Fibroblast of mammary gland (primary cell): ENCODE measurements at places on chromosomes 12 and 14.

DNA sequence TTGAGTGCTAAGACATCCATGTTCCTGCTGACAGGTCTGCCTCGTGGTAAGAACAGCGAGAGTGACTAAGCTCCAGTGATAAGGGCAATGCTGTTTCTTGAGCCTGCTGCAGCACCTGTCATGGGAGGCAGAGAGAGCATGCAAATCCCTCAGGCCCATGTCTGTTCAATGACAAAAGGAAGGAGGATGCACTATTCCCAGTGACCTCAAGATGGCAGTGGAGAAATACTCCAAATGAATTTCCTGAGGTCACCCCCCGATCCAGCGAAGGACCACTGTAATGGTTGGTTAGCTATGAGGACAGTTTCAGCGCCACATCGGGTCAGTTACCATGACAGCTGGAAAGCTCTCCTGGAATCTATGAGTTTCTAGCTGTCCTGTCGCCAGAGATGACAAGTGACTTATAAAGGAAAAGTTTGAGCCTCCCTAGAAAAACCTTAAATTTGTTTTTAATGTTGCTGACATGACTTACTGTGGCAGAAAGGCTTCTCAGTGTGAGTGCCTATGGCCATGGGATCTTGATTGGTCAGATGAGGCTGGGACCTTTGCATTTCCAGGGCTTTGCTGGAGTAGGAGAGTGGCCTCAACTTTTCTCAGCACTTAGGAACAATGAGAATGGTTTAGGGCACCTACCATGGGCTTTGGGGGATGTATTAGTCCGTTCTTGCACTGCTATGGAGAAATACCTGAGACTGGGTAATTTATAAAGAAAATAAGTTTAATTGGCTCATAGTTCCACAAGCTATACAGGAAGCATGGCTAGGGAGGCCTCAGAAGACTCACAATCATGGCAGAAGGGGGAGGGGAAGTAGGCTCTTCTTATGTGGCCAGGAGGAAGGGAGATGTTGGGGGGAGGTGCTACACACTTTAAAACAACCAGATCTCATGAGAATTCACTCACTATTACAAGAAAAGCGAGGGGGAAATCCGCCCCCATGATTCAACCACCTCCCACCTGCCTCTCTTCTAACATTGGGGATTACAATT, 88.0 kb upstream of the TMEM260 start:
- peak; percentile 56 for DNase-seq

- peak; percentile 86 for DNase-seq
Observed at GRCh38 chr14:68816183-68816942, 23.5 kb upstream of the ZFP36L1 start.

DNA sequence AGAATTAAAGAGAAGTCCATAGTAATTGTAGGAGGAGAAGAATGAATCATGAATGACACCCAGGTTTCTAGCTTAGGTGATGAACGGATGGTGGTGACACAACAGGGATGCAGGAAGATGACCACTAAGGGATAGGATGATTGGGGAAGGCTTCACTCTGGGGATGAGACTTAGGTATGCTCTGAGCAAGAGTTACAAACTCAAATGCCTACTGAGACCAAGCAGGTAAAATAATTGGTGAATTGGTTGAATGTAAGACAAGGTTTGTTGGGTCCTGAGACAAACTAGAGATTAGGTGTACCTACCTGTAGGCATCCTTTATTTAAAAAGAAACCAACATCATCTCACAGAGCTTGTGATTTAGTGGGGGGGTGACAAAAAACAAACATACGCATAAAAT, 116.3 kb downstream of the CFAP54 start:
- DNase-seq = no peak

DNA sequence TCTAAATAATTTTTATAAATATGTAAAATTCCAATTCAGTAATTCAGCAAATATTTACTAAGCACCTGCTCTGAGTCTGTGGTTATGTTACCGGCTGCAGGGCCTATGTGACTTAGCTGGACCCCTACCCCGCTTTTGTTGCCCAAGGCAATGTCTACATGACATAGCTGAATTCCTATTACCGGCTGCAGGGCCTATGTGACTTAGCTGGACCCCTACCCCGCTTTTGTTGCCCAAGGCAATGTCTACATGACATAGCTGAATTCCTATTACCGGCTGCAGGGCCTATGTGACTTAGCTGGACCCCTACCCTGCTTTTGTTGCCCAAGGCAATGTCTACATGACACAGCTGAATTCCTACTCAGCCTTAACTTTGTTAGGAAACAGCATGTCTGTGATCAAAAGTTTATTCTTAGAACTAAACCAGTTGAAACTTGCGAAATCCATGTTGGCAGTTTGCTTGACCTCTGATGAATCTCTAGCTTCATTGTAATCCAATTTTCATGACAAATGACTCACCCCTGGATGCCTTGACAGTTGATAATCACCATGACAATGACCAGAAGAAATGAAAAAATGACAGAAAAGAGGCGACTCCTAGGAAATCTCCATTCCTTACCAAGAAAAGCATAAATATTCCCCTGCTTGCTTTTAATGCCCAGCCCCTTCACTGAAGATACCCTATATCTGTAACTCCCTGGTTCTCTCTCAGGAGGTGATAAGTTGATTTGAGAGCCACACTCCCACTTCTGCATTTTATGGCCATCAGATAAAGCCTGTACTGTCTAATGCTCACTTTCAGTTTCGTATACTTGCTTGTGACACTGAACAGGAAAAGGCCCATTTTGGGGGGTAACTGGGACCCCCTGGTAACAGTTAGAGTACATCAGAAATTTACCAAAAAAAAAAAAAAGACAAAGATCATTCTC, 148.4 kb upstream of the SYT10 start:
- peak; percentile 64 for DNase-seq

GRCh38 chr14:23626946-23627345, 9.2 kb upstream of the DHRS2 start:
- no peak for DNase-seq

DNA sequence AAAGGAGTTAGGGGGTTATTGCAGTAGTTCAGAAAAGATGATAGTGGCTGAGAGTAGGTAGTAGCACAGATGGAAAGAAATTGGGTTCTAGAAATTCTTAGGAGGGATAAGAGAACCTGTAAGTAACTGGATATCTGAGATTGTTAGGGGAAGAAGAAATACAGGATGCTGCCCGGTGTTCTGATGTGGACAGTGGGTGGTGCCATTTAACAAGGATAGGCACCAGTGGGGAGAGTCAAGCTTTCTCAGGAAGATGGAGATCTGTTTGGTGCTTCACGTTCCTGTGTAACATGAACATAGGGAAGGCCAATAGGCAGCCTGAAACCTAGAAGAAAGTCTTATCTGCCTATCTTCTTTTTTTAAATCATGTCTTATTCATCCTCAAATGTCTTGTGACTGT, 245.9 kb downstream of the NPAS3 start:
- peak; percentile 25 for DNase-seq

GRCh38 chr12:2783936-2784600, 10.7 kb upstream of the FKBP4 start:
- peak; percentile 47 for DNase-seq

- DNase-seq = no peak
Observed at GRCh38 chr12:27953817-27954216, 18.7 kb downstream of the PTHLH start.

GRCh38 chr12:68959891-68960464, 27.0 kb upstream of the CPM start:
- DNase-seq = peak; percentile 39

GRCh38 chr14:102768223-102769048, 8.8 kb upstream of the TRAF3 start:
- DNase-seq = no peak

GRCh38 chr14:58297412-58297761, 968 bp upstream of the ARID4A start:
- no peak for DNase-seq

DNA sequence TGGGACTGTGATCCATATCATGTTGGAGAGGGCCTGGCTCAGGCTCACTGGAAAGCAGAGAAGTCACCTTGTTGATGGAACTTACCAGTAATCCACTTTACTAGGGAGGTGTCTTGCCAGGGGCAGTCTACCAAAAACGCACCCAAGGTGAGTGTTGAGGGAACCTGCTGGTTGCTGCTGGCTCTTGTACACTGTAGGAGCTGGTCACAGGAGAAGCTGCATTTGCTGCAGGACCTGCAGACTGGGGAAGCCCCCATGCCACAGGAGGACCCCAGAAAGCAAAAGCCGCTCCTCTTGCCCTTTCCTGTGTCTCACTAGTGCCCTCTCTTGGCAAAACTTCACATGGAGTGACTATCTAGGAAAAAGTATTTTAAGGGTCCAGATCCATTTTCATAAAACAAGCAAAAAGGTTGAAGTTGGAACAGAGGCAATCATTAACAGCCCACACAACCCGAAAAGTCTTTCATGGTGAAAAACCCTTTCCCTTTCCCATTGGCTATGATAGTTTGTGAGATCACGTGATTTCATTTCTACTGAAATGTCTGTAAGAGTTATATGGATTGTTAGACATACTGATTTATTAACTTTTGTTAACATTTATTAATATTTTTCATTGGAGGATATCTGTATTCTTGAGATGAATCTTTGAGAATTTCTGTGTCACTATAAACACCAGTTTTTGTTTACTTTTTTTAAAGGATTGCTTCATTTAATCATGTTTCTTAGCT, 59.2 kb downstream of the RASSF8 start:
- DNase-seq = peak; percentile 53

DNA sequence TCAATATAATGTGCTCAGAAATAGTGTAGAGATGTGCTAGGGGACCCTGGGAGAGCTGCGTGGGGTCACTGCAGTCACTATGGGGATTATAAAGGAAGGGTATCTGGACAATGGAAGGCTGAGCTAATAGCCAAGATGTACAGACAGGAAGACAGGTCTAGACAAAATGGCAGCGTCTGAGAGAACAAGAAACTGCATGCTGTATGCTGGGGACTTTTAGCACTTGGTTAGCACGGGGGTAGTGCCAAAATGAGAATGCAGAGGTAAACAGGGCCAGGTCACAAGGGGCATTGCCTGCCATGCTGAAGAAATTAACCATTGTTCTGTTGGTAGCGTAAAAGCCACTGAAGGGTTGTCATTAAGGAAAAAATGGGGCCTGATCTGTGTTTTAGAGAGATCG, 308.2 kb downstream of the EMP1 start:
- DNase-seq = no peak

DNA sequence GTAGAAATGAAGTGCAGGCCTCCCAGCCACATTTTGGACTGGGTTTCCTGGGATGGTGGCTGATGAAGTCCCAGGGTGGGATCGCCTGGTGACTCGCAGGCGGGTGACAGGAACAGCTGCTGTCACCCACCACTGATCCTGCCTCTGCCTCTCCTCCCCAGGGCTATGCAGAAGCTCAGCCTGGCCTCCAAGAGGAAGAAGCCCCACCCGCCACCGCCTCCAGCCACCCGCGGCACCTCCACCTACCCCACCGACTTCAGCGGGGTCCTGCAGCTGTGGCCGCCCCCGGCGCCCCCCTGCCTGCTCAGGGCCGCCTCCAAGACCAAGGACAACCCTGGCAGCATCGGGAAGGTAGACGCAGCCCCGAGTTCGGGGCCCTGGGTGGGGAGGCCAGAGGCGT, 28.3 kb downstream of the KIF26A start:
- DNase-seq = no peak

DNA sequence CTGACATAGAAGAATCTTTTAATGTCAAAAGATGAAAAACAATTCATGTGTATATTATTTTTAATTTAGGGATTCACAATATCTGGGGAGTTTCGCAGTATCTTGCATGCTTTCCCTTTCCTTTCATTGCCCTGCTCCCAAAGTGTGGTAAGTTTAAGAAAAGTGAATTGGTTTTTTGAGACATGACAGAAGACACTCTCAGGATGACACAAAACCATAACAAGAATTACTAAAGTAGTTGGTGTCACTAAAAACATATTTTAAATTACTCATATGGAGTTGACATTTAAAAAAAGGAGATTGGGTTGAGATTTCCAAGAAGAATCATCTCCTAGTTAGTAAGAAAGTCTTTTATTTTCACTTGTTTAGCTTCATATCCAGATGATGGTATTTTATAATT, 5.1 kb upstream of the PCNX1 start:
- no peak for DNase-seq

GRCh38 chr12:131917139-131917710, 11.9 kb upstream of the PUS1 start:
- no peak for DNase-seq

DNA sequence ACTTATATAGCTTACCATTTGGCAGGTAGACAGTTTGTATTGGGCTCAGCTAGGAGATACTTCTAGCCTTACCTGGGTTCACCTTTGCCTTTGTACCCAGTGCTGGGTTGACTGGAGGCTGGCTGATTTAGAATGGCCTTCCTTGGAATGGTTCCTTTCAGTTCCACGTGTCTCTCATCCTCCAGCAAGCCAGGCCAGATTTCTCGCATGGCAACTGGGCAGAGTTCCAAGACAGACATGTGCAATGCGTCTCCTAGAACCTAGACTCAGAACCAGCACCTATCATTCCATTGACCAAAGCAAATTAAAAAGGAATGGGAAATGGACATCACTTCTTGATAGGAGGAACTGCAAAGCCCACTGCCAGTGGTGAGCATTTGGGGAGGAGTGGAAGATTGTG, 79.1 kb upstream of the BDKRB2 start:
- DNase-seq = peak; percentile 54

DNA sequence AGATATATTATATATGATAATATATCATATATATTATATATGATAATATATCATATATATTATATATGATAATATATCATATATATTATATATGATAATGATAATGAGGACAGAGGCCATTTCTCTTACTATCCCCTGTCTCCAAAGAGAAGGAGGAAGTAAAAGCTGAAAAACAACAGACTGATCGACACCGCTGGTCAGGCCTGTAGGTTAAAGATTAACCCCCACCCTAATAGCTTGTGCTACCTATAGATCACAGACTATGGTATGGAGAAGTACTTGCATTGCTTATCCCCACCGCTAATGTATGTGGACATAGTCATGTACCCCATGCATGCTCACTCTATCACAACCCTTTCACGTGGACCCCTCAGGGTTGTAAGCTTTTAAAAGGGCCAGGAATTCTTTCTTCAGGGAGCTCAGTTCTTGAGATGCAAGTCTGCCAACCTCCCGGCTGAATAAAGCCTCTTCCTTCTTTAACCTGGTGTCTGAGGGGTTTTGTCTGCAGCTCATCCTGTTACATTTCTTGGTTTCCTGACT, 786.1 kb upstream of the TMEM132C start:
- DNase-seq = no peak

- no peak for DNase-seq
Observed at GRCh38 chr14:77243853-77244252, 27.2 kb downstream of the NGB start.
